B cell (primary cell): ENCODE measurements at places on chromosomes 7 and 10. TPM values are rescaled to one million over a fixed set of nuclear protein-coding genes. Genes with fewer than 3 reads are reported as not detected.
A peak's percentile ranks its signal among the peaks of the same experiment; 100 is the strongest.

DENND2A gene
- total RNA-seq = not detected in 2 replicates

GRCh38 chr10:70448236-70448635 lies 6.8 kb upstream of the NODAL start:
- DNase-seq = no peak

KLHL7 gene
- 22.8 and 29.5 TPM in 2 replicates for total RNA-seq

DNA sequence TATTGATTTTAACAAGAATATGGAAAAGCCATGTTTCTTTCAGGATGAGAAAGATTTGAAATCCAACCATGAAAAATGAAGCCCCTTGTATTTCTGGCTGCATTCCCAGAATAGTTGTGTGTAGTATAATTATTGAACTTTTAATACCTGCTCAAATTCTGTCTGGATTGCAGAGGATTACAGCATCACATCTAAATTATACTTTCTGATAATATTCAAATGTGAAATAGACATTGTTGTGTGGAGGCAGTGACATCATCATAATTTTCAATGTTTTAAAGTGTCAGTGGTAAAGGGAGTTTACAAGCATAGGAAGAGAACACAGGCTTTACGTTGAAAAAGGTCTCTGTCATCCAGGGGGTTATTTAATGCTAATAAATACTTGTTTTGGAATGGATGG lies 93.4 kb downstream of the POLL start:
- DNase-seq = no peak

- no peak for DNase-seq
These were observed 56.0 kb upstream of the ST8SIA6 start for GRCh38 chr10:17510242-17510908.

RPEL1 gene
- not detected in 2 replicates for total RNA-seq

DNA sequence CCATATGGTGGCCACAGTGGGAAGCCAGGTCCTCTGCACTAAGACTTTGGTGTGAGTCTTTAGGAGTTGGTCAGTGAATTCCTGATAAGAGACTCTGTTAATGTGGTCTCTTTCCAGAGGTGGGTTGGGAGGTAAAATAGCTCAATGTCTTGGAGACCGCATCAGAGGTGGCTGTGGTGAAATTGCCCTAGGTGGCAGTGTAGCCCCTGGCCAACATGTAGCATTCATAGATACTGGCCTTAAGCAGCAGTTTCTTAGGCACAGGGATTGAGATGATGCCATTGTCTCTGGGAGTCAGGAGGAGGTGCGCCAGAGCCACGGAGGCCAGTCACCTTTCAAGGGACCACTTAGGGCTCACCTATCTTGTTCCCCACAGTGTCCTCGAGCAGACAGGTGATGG lies 202.8 kb downstream of the CREB5 start:
- peak; percentile 28 for DNase-seq

DNA sequence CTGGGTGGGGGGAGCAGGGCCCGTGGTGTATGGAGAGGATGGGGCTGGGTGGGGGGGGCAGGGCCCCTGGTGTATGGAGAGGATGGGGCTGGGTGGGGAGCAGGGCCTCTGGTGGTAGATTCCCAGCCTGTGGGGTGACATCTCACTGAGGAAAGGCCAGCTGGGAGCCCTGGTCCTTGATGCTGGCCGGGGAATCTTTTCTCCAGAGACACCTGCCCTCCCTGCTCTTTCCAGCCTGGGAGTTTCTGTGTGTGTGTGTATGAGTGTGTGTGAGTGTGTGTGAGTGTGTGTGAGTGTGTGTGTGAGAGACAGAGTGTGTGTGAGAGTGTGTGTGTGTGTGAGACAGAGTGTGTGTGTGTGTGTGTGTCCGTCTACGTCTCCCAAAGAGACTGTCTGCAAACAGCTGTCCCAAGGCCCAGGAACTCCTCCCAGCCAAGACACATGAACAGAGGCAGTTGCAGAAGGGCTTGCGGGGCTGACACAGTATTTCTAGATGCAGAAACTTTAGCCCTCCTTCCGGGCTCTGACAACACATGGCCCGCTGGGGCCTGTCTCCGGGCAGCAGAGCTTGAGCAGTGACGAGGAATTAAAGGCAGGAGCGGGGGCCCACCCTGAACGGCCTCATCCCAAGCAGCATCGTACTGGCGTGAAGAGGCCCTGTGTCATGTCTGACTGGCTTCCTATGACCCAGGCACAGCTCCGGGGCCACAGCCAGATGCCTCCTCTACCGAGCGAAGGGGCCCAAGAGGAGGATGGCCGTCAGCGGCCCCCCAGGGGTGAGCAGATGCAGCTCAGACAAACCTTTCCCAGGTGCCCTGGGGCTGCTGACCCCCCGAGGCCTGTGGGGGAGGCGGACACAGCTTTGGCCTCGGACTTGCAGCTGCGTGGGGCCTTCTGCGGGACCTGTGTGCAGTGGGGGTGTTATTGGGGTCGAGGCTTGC lies 24.3 kb downstream of the FAM20C start:
- no peak for DNase-seq

DNA sequence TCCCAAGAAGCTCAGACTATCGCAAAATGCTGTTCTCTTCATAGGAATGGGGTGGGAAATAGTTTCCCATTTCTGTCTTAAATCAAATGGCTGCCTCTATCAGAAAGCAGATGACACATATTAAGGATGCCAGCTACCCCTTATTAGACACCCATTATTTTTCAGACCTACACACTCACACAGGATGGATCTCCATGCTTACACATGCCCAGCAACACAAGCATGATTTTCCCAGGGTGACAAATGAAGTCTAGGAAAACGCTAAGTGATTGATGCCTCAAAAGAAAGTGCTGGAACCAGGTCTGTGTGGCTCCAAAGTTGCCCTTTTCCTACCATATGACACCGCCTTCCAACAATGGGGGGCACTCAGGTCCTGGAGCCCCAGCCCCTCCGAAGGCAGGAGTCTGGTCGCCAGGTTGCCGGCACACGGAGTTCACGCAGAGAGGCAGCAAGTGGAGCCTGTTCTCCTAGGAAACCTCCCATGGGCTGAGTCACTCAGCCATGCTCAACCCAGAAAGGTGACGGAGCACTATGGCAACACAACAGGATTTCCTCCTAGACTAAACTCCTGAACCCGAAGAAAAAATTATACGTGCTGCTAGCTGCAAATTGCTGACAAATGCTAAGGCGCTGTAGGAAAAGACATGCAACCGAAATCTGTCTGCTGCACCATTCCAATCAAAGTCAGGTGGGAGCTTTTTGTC lies 19.8 kb downstream of the VOPP1 start:
- no peak for DNase-seq

VSIR gene
- 61.2 and 63.3 TPM in 2 replicates for total RNA-seq

NPTX2 gene
- total RNA-seq = not detected in 2 replicates

- no peak for DNase-seq
These were observed 1.6 kb downstream of the GLCCI1 start for GRCh38 chr7:7970237-7970530.

DNA sequence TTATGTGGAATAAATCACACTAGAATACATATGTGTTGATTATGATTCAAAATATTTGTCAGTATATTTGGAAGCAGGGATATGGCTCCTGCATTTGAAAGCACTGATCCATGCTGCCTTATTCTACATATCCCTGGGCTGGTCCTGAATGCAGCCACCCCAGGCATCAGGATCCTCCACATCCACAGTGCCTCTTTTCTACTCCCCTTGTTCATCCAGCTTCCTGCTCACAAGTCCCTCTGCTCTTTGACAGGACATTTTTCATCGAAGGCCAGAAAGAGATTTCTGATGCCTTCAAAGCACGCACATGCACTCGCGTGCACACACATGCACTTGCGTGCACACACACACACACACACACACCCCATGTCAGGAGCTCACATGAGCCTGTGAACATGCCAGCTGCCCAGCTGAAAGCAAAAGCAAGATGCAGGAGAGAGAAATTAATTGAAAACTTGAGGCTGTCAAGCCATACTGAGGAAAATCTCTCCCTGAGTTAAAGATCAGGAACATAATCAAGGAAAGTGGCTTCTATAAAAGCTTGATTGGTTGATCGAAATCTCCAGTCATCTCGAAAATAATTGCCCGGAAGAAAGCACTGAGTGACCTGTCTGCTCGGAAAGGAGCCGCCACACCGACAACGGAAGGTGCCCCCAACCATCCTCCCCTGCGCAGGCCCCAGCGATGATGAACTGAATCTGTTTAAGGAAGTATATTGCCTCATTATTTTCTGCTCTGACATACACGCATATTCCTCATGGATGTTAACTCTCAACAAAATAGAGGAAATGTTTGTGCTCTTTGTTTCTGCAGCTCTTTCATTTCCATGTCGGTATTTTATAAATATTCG lies 104.0 kb upstream of the ARID5B start:
- DNase-seq = no peak

- DNase-seq = no peak
These were observed 719 bp downstream of the CALN1 start for GRCh38 chr7:72411419-72411818.

MRLN gene
- not detected in 2 replicates for total RNA-seq

GRCh38 chr7:7944619-7945282 lies 23.8 kb upstream of the GLCCI1 start:
- DNase-seq = peak; percentile 55

MTG1 gene
- total RNA-seq = 85.1 and 90.0 TPM in 2 replicates

DNA sequence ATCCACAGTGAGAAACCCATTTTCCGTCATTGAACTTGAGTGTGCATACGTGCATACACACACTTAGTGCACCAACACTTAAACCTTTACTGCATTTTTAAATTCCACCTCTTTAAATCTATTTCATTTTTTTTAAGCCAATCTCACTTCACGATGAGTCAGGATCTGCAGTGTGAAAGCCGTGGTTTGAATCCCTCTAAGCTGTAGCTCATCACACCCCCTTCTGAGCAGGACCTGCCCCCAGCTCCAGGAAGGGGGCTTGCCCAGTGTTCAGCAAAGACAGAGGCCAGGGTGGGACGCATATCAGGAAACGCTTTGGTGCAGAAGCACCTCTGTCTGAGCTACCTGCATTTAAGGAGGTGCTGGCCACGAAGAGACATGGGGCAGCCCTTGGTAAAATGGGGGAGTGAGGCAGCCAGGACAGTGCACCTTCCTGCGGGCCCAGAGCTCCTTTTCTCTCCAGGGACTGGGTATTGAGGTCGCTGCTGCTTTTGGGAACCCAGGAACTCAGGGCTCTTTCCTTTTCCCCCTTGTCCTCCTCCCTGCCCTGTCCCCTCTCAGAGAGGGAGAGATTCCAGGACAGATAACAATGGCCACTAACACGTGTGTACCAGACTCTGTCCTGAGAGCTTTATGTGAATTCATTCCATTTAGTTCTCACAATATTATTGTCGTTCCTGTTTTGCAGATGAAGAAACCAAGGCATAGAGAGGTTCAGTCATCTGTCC lies 21.7 kb downstream of the ZNF316 start:
- DNase-seq = no peak

MMRN2 gene
- 1.1 TPM in 1 of 2 replicates, not detected in the other for total RNA-seq

WBP1L gene
- total RNA-seq = 43.2 and 44.3 TPM in 2 replicates

- DNase-seq = no peak
These were observed 254.6 kb downstream of the TFEC start for GRCh38 chr7:115775981-115776380.

GRCh38 chr10:112958275-112958995 lies 8.4 kb downstream of the TCF7L2 start:
- no peak for DNase-seq

AGBL3 gene
- 10.9 and 11.1 TPM in 2 replicates for total RNA-seq

- no peak for DNase-seq
These were observed 518.0 kb upstream of the KLF6 start for GRCh38 chr10:4303045-4303444.

NEURL1 gene
- 0.30 and 0.46 TPM in 2 replicates for total RNA-seq

GATA3 gene
- 0.49 and 0.94 TPM in 2 replicates for total RNA-seq

- no peak for DNase-seq
These were observed 51.6 kb upstream of the LAMB1 start for GRCh38 chr7:108054537-108054936.

- DNase-seq = peak; percentile 86
These were observed 441 bp downstream of the BMI1 start for GRCh38 chr10:22321156-22321923.

- DNase-seq = no peak
These were observed 160.5 kb downstream of the BAMBI start for GRCh38 chr10:28837613-28838390.

GIMAP1 gene
- 0.30 and 0.44 TPM in 2 replicates for total RNA-seq

- no peak for DNase-seq
These were observed 79.2 kb downstream of the NRF1 start for GRCh38 chr7:129690701-129691100.

DNA sequence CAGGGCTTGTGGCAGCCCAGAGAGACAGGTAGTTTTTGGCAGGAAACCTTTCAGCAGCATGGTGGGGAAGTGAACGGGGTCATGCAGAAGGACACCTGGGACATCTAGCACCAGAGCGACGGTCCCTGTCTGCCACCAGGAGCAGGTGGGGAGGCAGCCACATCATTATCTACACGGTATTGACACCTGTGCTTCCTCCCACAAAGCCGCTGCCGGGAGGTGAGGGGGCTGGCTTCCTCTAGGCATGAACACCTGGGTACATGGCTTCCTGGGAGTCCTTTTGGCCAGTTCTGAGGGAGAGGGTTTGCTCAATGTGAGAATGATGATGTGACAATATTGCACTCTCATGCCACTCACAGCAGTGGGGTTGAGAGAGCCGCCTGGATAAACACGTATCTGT lies 275.2 kb downstream of the ACTR3B start:
- DNase-seq = no peak

DNA sequence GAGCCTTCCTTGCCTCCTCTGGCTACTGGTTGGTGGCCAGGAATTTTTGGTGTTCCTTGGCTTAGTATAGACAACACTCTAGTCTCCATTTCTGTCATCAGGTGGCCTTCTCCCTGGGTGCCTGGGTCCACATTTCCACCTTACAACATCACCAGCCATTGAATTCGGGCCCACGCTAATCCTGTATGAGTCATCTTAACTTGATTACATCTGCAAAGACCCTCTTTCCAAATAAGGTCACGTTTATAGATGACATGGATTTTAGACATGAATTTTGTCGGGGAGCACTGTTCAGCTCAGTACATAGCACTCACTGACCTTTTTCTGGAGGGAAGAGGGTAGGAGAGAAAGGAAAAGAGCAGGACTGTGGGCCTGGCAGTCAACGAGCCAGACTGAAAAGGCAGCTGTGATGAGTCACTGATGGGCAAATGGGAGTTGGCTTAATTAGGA lies 39.4 kb downstream of the MMRN2 start:
- DNase-seq = no peak

GRCh38 chr7:71363223-71363622 lies 231.3 kb downstream of the GALNT17 start:
- DNase-seq = no peak

DNA sequence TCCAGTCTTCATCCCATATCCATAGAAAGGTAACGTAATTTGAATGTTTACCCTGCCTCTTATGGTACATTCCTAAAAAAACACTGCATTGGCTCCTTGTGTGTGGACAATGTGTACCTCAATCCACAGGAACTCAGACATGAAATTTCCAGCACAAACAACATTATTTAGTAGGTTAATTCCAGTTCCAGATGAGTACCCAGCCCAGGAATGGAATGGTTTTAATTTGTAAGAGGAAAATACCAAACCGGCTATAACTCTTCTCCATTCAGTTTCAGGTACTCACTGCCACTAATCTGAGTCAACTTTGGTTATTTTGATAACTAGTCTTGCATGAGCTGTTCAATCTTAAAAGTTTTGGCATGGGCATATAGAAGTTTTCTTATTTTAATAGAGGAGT lies 39.0 kb downstream of the TFPI2 start:
- no peak for DNase-seq
